Fibroblast of skin of right biceps (primary cell): ENCODE measurements at places on chromosomes 5 and 9.

GRCh38 chr9:72402744-72403143 lies 37.7 kb upstream of the ZFAND5 start:
- DNase-seq, result no peak

DNA sequence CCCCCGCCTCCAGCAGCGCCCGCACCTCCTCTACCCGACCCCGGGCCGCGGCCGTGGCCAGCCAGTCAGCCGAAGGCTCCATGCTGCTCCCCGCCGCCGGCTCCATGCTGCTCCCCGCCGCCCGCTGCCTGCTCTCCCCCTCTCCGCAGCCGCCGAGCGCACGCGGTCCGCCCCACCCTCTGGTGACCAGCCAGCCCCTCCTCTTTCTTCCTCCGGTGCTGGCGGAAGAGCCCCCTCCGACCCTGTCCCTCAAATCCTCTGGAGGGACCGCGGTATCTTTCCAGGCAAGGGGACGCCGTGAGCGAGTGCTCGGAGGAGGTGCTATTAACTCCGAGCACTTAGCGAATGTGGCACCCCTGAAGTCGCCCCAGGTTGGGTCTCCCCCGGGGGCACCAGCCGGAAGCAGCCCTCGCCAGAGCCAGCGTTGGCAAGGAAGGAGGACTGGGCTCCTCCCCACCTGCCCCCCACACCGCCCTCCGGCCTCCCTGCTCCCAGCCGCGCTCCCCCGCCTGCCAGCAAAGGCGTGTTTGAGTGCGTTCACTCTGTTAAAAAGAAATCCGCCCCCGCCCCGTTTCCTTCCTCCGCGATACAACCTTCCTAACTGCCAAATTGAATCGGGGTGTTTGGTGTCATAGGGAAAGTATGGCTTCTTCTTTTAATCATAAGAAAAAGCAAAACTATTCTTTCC lies 19.3 kb downstream of the CDKN2A start:
- DNase-seq, result no peak

DNA sequence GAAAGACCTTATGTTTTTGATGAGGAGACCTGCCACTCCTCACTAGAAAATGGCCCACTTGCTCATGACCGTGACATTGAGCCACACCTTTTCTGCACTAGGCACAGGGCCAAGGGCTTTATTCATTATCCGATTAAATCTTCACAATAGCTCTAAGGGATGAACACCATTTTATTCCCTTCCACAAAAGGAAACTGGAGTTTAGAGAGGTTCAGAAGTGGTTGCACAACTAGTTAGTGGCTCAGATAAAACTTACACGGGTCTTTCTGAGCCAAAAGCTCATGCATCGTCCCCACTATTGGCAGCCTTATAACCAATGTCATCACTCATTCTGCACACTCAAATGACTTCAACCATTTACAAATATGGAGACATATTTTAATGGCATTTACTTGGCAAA lies 39.4 kb downstream of the SUSD1 start:
- DNase-seq, result no peak

- DNase-seq, result no peak
These were observed 19.6 kb downstream of the UGCG start for GRCh38 chr9:111916234-111916645.

DNA sequence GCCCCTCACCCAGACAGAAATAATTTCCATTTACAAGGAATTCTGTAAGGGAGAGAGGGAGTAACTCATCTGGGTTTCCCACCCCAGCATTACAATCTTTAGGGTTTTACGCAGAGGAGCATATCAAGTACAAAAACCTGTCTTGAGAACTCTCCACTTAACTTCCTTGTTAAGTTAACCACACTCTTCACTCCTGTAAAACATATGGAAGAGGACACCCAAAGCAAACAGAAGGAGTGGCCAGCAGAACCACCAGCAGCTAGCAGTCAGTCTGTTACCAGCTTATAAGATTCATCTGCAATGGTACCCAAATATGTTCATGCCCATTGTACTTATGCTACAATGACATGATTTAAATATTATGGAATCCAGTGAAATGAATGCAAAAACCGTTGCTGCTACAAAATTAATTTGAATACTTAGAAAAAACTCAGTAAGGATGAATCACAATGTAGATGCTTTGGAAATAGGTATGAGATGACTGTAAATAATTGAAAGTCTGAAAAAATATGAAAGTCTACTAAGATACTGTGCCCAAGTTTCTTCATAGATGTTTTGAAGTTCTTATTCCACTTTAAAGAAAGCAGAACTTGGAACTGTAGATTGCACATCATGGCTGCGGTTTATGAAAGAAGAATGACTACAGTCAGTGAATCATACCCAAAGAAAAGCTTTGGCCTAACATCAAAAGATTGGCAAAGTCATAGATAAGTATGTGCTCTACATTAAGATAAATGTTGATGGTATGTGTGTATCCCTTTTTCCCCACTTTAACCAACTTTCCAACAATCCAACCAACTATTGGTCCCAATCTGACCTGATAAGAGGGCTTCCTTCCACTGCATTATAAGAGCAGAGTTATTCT lies 233.6 kb downstream of the ACTL7B start:
- DNase-seq, result peak; percentile 93

GRCh38 chr5:78908173-78909061 lies 76.7 kb downstream of the ARSB start:
- peak; percentile 58 for DNase-seq

DNA sequence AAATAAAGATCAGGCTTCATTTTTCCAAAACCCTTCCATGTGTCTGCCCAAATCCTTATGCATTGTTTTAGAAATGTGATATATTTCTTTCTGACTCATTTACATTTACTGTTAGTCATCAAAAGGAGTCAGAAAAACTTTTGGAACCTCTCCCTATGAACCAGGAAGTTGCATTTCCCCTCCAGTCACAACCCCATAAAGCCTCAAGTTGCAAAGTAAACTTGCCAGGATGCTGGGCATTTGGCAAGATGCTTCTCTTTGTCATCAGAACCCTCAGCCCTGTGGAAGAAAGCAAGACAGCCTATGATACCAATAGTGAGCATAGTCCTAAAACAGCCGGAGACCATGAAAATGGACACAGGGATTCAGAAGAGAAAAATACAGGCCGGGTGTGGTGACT lies 84.2 kb downstream of the MUSK start:
- peak; percentile 96 for DNase-seq

DNA sequence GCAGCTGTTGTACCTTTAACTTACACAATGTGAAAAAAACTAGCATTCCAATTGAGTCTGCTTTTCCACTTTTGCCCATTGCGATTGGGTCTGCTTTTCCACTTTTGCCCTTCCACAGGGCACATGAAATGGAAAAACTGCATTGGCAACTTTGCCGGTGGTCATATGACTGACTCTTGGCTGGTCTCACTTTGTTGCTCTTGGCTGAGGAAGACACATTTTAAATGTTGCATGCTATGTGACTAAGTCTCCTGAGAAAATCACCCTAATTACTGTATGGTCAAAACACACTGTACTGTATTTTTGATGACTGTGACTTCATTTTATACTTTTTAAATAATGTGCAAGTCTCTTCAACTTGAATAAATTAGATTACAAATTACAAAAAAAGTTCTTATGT lies 1.6 kb upstream of the OXCT1 start:
- peak; percentile 14 for DNase-seq

DNA sequence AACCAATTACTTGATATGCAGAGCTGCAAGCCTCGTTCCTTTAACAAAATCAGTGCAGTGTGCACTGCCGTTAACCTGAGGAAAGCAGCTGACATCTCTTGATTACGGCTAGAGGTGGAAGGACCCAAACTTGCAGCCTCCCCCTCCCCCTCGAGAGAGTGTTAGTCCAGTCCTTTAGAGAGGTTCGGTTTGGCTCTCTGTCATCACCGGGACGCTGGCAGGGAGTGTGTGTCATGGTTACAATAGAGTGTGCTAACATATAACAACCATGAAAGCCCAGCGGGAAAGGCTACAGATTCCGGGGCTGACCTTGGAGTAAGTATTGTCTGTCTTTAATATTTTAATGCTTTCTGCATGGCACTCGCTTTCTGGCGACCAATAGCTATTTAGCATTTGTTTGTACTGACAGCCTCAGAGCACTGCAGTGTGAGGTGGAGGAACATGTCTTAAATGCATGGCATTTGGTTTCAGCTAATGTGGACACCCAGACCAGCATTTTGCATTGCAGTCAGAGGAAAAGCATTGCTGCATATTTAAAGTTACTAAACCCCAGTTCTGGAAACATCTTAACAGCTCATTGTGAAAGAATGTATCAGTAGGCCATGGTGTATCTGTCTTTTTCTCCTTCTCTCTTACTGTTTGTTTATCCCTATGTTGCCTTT lies 237.5 kb downstream of the CD180 start:
- DNase-seq, result peak; percentile 86

DNA sequence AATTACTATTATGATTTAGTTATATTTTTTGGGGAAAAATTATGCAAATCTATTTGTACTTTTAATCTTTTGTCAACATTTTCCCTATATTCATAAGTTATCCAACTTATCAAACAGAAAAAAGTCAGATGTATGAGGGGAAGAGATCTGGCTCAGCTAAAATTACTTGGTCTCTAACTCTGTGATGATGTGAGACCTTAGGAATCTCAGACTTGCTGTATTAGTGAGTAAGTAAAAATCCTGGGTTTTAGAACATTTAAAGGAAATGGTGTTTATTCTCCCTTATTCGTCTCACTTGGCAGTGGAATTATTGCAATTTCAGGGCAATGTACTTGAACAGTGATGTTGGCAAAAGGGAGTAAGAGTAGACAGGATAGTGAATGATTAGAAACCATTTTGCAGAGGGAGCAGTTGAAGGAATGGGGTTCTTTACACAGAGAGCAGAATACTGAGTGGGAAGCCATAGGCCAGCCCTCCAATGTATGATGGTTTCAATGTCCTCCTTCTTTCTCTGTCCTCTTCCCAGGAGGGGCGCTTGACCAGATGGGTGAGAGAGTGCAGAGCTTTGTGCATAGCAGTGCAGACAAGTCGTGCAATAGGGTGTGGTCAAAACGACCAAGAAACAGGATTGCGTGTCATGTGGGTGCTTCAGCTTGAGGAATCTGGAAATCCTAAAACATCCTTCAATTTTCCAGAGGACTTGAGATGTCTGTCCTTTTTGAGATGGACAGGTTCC lies 91.7 kb downstream of the TENT4A start:
- peak; percentile 40 for DNase-seq

DNA sequence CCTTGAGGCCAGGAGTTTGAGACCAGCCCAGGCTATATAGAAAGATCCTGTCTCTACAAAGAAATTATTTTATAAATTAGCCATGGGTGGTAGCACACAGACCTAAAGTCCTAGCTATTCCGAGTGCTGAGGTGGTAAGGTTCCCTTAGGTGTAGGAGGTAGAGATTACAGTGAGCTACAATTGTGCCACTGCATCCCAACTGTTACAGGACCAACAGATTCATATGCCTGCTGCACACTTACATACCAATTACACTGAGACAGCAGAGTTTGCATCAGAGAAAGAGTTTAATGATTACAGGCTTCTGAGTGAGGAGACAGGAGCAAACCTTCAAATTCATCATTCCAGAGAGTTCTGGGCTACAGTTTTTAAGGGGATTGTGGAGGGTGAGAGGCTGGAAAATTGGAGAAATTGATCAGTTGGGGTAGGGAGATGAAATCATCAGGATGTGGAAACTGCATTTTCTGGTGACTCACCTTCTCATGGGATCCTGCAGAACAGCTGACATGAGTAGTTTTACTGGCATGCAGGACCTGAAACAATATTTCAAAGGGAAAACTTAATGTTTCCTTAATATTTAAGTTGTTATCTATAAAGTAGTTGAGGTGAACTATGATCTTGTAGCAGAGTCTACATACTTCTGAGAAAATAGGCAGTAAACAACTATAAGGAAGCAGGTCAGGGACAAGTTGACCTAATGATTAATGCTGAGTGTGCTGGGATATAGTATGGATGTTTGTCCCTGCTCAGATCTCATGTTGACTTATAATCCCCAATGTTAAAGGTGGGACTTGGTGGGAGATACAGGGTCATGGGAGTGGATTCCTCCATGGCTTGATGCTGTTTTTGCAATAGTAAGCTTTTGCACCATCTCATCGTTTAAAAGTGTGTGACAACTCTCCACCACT lies 54.7 kb downstream of the ANXA2R start:
- DNase-seq, result peak; percentile 80

DNA sequence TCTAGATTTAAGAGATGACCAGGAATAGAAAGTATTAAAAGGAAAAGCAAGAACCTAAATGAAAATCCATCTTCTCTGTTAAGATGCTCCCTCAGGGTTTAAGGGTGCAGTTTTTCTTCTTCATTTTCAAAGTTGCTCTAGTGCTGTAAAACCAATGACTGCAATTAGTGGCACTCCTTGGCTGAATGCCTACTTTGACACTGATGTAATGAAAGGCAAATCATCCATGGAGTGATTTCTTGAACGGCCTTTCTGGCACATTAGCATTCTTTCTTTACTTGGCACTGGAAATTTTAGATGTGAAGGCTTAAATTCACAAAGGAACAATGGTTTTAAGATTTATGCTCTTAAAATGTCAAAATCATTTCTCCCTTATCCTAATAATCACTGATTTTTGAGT lies 19.3 kb upstream of the ISCA1 start:
- no peak for DNase-seq

DNA sequence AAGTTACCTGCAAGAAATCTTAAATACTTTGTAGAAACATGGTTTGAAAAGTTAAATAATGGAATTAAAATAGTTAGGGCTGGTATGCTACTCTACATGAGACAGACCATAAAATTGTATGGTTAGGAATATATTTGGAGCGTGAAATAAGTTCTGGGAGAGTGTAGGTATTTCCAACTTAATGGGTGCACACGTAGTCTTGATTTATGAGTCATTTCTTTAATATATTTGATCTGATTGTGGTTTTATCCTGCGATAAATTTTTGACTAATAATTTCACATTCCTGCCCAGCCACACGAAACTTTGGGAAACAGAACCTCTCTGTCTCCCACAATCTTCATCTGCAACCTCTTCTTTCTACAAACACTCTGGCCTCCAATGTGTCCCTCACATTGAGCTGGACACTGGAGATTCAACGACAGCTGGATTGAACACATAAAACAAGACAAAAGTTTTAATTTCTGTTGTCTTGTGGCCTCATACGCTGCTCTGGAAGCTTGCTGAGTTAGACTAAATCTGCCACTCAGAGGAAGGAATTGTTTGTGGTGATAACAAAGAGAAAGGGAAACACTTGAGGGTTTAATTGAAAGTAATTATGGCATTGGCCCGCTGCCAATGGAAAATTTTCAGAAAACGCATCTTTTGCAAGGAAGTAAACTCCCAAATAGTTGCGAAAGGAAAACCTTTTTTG lies 201.8 kb upstream of the ZNF608 start:
- no peak for DNase-seq

- peak; percentile 87 for DNase-seq
These were observed 151.1 kb downstream of the DOCK2 start for GRCh38 chr5:169788168-169788567.

GRCh38 chr9:91116211-91116610 lies 245.5 kb downstream of the AUH start:
- DNase-seq, result no peak

DNA sequence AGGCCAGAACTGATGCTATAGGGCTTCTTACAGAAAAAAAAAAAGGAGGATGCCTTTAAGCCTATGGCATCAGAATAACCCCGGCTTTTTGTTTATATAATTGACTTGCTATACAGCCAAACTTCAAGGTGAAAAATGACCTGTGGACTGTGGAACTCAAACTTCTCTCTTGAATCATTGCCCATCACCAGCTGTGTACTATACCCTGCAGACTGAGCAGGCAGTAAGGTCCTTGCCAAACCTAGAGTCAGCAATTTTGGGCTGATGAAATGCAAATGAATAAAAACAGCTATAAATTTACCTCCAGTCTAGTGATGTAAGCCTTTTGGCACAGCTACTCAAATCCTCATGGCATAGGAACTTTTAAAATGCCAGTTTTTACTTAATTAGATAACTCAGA lies 44.5 kb upstream of the PPP3R2 start:
- DNase-seq, result peak; percentile 29
